ENCODE measurements at places on chromosomes 12 and 14. TPM values are rescaled to one million over a fixed set of nuclear protein-coding genes. Genes with fewer than 3 reads are reported as not detected.

Gene SIX1
- total RNA-seq: 0.46 TPM

Gene CFAP54
- 0.17 TPM for total RNA-seq

Gene SLCO1C1
- 0.55 TPM for total RNA-seq

Gene TPI1
- 910 TPM for total RNA-seq

Gene SRSF9
- total RNA-seq: 304 TPM

Gene SELPLG
- total RNA-seq: 0.13 TPM

DNA sequence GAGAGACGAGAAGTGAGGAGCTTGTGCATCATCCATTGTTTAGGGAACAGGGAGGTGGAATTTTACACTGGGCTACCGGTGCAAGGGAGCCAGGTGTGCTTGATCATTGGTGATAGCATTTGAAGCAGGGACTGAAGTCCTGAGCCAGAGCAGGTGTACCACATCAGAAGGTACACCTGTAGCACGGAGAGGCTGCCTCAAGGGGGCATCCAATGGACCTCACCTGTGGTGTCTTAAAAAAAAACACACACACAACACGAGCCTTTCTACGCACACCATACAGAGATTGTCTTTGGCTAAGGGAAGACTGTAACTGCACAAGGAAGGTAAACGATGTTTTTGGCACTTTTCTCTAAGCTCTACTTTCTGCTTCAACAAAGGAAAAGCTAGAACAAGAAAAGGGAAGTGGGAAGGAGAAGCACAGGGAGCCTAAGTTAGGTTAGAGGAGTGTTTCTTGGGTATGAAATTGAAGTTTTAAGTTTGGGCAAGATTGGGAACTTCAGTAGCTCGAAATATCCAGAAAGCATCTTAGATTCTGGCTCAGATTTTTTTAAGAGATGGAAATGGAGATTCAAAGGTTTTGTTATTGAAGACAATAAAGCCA is 334.3 kb upstream of the FBXO33 start:
- H3K4me1 ChIP-seq: no peaks in the 10 kb centered on the region
- H3K36me3 ChIP-seq: no peaks in the 10 kb centered on the region
- H3K4me3 ChIP-seq: no peak overlapping the region
- H3K27me3 ChIP-seq: no peaks in the 10 kb centered on the region
- H3K27ac ChIP-seq: no peak overlapping the region
- DNase-seq: no peak

GRCh38 chr14:20455355-20456300 is 602 bp downstream of the APEX1 start:
- H3K4me1 ChIP-seq: peaks cover 2% of the 10 kb centered on the region
- peak overlapping the region; percentile 95 for H3K4me3 ChIP-seq
- peaks cover 24% of the 10 kb centered on the region for H3K36me3 ChIP-seq
- no peak for DNase-seq
- no peaks in the 10 kb centered on the region for H3K27me3 ChIP-seq
- H3K27ac ChIP-seq: peak overlapping the region; percentile 99

DNA sequence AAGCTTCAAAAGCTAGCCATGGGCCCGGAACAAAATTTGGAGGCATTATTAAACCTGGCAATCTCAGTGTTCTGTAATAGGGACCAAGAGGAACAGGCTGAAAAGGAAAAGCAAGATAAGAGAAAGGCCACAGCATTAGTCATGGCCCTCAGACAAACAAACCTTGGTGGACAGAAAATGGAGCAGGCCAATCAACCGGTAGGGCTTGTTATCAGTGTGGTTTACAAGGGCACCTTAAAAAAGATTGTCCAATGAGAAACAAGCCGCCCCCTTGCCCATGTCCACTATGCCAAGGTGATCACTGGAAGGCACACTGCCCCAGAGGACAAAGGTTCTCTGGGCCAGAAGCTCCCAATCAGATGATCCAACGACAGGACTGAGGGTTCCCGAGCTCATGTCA is 653.9 kb upstream of the TMEM132C start:
- no peak overlapping the region for H3K4me3 ChIP-seq
- H3K27ac ChIP-seq: no peak overlapping the region
- no peaks in the 10 kb centered on the region for H3K4me1 ChIP-seq

GRCh38 chr12:4089121-4089606 is 184.4 kb upstream of the CCND2 start:
- no peaks in the 10 kb centered on the region for H3K27me3 ChIP-seq
- DNase-seq: no peak
- no peaks in the 10 kb centered on the region for H3K36me3 ChIP-seq
- H3K4me3 ChIP-seq: no peak overlapping the region

DNA sequence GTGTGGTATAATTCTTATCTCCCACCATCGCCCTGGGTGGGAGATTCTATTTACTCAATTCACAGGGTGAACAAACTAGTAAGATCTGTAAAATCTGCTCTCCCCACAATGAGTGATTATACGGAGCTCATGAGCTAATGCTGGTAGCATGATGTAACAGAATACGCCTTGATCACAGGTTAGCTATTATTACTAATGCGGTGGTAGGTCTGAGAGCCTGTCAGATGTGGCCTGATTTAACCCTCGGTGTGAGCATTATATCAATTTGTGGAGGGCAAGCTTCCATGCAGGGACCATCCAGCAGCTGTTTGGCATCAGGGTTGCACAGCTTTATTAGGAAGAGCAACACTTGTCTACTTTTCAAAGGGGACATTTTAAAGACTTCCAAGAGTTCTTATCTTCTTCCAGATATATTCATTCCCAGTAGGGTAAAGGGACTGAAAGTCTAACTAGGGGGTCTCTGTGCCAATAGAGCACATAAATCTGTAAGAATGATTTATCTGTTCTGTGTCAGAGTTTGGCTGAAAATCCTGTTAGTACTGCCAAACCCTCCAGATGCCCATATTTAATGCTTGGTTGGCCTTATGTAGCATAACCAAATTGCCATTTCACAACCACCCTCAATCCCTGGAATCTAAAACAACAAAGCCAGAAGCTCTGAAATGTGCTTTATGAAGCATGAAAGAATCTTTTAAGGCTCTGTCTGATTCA is 18.7 kb downstream of the TSHR start:
- no peak overlapping the region for H3K27ac ChIP-seq
- no peak for DNase-seq
- no peaks in the 10 kb centered on the region for H3K4me1 ChIP-seq
- H3K27me3 ChIP-seq: no peaks in the 10 kb centered on the region

DNA sequence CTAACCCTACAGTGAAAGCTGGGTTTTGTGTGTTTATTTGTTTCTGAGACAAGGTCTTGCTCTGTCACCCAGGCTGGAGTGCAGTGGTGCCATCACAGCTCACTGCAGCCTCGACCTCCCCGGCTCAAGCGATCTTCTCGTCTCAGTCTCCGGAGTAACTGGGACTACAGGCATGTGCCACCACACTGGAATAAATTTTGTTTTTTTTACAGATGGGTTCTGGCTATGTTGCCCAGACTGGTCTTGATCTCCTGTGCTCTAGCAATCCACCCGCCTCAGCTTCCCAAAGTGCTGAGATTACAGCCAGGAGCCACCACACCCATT is 26.4 kb downstream of the TBX3 start:
- H3K27ac ChIP-seq: no peak overlapping the region
- peaks cover 5% of the 10 kb centered on the region for H3K4me1 ChIP-seq
- no peak overlapping the region for H3K4me3 ChIP-seq
- H3K27me3 ChIP-seq: peaks cover 5% of the 10 kb centered on the region
- DNase-seq: no peak
- no peaks in the 10 kb centered on the region for H3K36me3 ChIP-seq

DNA sequence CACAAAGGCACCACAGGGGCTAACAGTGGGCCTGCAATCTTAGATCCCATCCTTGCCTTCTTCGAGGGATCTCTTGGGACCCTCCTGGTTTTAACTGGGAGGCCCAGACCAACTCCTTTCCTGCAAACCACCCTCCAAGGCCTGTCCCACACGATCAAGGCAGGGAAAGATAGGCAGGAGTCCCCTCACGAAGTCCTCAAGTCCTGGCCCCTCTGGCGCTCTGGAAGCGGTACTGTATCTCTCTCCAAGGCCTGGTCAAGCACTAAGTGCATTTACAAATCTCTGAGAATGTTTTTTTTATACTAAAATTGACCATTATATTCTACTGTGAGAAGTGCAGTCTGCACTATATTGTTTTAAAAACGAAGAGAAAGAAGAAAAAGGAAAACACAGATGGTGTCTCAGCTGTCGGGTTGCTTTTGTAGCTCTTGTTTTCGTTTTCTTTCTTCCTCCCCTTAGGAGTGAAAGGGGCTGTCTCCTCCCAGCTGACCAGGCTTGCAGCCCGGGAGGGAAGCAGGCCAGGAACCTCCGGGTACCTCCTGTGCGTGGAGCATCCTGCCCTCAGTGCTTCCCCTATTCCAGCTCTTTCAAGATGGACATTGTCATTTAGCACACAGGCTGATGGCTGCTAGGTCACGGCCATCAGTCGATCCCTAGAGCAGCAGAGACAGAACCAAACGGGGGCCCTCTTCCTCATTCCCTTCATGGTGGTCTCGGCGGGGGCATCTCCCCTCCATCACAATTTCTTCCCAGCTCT is 56.7 kb downstream of the FAM222A start:
- DNase-seq: peak; percentile 42
- H3K4me1 ChIP-seq: peaks cover 2% of the 10 kb centered on the region
- H3K36me3 ChIP-seq: no peaks in the 10 kb centered on the region

DNA sequence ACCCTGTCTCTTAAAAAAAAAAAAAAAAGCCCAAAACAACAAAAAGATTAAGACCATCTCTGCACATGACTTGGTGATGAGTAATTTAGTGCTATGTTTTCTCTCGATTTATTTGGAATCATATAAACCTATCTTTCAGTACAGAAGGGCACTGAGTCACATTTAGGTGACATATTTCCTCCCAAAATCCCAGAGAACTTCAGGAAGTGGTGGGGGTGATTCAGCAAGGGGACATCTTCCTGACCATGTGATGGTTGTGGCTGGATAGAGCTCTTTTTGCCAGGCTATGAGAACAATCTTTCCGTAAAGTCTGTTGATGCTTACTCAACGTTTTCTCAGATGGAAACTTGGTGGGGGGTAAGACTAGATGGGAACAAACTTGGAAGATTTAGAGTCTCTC is 50.0 kb downstream of the PPFIBP1 start:
- no peaks in the 10 kb centered on the region for H3K27me3 ChIP-seq
- no peak overlapping the region for H3K4me3 ChIP-seq
- H3K4me1 ChIP-seq: no peaks in the 10 kb centered on the region

DNA sequence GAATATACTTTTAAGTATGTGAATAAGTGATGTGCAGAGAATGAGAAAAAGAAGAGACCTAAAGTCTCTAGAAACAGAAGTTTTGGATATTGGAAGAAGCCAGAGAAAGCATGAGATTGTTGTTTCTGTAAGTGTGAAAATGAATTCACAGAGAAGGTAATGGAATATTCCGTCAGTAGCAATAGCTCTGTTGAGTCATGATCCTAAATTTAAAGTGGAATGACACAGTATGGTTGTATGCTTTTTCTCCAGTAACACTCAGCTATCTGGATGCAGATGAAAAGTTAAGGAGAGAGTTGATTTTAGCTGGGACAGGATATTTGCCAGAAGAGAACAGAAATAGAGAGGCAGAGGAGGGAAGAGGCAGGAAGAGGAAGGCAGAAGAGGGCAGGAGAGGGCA is 1166.3 kb downstream of the GALC start:
- H3K4me1 ChIP-seq: no peaks in the 10 kb centered on the region
- DNase-seq: no peak

Measured in H1 (cell line).